ENCODE measurements at places on chromosomes 3 and 15. TPM values are rescaled to one million over a fixed set of nuclear protein-coding genes. Genes with fewer than 3 reads are reported as not detected.

DNA sequence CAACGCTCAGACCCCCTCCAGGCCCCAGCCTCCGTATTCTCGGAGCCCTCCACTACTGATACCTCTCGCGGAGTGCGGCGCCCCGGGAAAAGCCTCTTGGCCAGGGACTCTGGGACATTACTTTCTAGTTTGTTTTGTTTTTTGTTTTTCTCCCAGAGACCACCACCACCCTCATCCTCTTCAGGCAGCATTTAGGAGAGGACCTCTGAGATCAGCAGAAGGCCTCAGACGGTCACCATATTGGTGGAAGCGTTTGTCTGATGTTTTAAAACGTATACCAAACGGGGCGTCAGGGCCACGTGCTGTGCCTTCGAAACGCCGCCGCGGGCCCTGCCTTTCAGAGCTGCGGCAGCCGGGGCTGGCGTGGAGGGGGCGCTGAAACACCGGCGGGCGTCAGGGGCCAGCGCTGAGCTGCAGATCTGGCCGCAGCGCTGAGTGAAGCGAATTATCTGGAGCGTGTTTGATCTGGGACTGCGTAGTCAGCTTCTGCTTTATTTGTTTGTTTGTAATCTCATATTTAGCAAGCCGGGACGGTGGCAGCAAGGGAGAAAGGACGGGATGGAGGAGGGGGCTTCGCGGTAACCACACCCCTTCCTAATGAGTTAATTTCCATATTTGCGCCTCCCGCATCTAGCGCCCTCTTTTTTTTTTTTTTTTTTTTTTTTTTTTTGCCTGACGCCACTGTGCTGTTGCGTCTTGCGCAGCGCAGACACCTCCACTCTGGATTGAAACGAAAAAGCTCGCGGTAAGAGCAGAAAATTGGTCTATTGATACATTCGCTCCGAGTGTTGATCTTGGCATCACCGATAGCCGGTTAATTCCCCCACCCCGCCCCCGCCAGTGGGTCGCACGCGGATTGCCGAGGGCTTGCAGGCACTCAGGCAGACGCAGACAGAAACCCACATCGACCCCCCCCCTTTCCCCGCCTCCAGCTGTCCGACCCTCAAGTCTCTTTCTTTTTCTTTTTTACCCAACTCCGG is 14.9 kb downstream of the SOX2 start:
- no peak overlapping the region for H3K4me3 ChIP-seq
- H3K36me3 ChIP-seq: no peaks in the 10 kb centered on the region
- no peak for DNase-seq

DNA sequence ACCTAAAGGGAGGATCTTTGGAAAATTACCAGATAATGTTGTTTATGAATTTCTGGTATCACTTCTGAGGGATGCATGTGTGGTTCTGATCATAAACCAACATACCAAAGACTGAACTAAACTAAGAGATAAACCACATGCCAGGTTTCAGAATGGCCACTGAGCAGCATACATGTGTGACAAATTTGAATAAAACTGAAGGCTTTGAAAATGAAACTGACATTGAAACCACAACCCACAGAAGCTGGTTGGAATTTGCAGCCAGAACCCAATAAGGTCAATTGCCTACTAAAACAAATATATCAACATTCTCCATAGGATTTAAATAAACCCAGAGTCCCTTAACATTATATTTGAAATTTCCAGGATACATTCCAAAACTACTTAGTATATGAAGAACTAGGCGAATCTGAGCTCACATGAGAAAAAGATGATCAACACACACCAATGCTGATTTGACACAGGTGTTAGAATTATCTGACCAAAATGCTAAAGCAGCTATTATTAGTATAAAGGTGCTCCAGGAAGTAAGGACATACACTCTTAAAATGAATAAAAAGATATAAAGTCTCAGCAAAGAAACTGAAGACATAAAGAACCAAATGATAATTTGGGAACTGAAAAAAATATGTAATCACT is 125.0 kb downstream of the ZNF280D start:
- no peak overlapping the region for H3K27ac ChIP-seq
- no peak overlapping the region for H3K4me3 ChIP-seq
- H3K27me3 ChIP-seq: no peaks in the 10 kb centered on the region
- H3K4me1 ChIP-seq: no peaks in the 10 kb centered on the region

DNA sequence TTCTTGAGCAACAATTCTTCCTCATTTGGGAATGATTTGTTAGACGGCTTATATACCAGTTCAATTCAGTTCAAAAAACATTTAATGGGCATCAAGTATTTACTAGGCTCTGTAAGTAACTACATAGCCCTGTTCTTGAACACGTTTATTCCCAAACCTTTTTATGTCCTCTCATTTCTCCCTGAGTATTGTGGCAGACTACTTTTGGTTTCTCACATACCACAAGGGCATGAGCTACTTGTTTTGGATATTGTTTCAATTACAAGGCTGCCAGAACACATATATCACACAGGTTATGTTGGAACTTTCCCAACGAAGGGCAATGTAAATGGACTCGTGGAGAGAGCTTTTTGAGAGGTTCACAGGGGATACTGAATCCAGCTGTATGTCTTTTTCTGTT is 363.8 kb upstream of the NAALADL2 start:
- DNase-seq: no peak
- peaks cover 3% of the 10 kb centered on the region for H3K4me1 ChIP-seq
- H3K27me3 ChIP-seq: no peaks in the 10 kb centered on the region

DNA sequence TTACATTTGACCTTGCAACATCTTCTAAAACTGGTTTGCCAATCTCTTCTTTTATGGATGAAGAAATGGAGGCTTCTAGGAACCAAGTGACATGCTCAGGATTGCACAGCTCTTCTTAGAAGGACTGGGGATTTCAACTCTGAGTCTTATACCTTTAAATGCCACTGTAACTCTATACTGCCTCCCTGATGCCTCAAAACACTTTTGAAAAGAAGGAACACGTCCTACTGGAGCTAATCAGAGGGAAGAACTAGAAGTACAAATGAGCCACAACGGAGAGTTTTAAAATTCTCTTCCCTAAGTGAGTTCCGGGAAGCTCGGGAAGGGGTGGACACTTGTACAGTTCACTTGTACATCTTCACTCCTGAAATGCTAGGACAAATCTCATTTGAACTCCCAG is 949 bp upstream of the MITF start:
- peaks cover 6% of the 10 kb centered on the region for H3K27me3 ChIP-seq
- H3K4me3 ChIP-seq: peak overlapping the region; percentile 63
- peaks cover 19% of the 10 kb centered on the region for H3K4me1 ChIP-seq
- H3K27ac ChIP-seq: no peak overlapping the region

DNA sequence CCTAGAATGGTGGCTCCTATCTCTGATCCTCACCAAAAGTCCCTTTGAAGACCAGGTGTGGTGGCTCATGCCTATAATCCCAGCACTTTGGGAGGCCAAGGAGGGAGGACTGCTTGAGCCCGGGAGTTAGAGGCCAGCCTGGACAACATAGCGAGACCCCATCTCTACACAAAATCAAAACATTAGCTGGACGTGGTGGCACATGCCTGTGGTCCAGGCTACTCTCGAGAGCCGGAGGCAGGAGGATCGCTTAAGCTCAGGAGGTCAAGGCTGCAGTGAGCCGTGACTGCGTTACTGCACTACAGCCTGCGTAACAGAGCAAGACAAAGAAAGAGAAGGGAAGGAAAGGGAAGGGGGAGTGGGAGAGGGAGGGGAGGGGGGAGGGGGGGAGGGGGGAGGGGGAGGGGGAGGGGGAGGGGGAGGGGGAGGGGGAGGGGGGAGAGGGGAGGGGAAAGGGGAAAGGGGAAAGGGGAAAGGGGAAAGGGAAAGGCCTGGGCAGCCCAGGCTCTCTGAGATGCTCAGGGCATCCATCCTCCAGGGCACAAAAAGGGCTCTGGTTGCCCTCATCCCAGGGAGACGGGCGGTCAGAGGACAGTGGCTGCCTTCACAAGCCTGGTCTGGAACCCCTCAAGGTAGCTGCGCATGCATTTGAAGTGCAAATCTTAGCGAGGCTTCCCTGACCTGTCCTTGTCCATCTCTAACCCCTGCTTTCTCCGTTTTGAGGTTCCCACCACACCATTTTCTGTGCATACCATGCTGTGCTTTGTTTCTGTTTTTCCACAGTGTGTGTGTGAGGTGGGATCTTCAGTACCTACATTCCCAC is 76.1 kb downstream of the LDHAL6B start:
- H3K4me3 ChIP-seq: no peak overlapping the region
- no peak for DNase-seq
- no peak overlapping the region for H3K27ac ChIP-seq

GRCh38 chr3:66150977-66151376 is 69.8 kb upstream of the SLC25A26 start:
- H3K4me1 ChIP-seq: no peaks in the 10 kb centered on the region
- DNase-seq: no peak
- no peak overlapping the region for H3K4me3 ChIP-seq
- H3K27ac ChIP-seq: no peak overlapping the region

Gene CCR3
- total RNA-seq: not detected

DNA sequence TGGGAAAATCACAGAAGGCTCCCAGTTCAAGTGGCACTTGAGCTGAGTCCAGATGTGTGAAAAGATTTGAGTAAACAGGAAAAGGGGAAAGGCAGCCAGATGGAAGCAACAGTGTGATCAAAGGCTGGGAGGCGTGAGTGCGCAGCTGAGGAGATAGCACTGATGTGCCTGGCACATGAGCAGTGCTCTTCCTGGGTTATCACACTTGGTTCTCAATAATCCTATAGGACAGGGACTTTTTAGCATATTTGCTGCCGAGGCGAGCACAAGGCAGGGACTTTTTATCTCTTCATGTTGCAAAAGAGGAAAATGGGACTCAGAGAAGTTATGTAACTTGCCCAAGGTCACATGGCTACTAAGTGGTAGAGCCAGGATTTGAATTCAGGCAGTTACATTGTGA is 39.6 kb downstream of the CORO2B start:
- no peaks in the 10 kb centered on the region for H3K36me3 ChIP-seq
- DNase-seq: peak; percentile 43
- no peaks in the 10 kb centered on the region for H3K27me3 ChIP-seq

- no peak for DNase-seq
- H3K4me1 ChIP-seq: no peaks in the 10 kb centered on the region
- H3K27ac ChIP-seq: no peak overlapping the region
- peaks cover 8% of the 10 kb centered on the region for H3K27me3 ChIP-seq
These were observed 25.6 kb downstream of the CPNE4 start for GRCh38 chr3:132009241-132009640.

Gene PRSS50
- not detected for total RNA-seq

DNA sequence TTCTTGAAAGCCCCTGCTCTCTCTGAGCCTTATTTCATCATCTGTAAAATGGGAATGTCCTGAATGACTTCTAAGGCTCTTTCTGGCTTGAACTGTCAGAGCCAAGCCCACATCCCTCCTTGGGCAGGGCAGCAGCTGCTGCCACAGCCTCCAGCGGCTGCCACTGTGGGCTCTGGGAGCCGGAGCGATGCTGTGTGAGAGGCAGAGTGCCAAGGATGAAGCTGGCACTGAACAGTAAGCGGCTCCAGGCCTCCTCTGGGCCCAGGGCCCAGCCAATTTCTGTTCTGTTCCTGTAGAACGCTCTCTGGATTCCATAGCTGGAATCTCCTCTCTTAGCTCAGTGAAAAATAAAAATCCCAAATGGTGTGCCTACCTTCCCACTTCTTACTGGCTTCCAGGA is 4.4 kb downstream of the CPLX3 start:
- DNase-seq: no peak
- no peak overlapping the region for H3K4me3 ChIP-seq
- peaks cover 17% of the 10 kb centered on the region for H3K27me3 ChIP-seq
- no peaks in the 10 kb centered on the region for H3K36me3 ChIP-seq

Gene GLDN
- not detected for total RNA-seq

DNA sequence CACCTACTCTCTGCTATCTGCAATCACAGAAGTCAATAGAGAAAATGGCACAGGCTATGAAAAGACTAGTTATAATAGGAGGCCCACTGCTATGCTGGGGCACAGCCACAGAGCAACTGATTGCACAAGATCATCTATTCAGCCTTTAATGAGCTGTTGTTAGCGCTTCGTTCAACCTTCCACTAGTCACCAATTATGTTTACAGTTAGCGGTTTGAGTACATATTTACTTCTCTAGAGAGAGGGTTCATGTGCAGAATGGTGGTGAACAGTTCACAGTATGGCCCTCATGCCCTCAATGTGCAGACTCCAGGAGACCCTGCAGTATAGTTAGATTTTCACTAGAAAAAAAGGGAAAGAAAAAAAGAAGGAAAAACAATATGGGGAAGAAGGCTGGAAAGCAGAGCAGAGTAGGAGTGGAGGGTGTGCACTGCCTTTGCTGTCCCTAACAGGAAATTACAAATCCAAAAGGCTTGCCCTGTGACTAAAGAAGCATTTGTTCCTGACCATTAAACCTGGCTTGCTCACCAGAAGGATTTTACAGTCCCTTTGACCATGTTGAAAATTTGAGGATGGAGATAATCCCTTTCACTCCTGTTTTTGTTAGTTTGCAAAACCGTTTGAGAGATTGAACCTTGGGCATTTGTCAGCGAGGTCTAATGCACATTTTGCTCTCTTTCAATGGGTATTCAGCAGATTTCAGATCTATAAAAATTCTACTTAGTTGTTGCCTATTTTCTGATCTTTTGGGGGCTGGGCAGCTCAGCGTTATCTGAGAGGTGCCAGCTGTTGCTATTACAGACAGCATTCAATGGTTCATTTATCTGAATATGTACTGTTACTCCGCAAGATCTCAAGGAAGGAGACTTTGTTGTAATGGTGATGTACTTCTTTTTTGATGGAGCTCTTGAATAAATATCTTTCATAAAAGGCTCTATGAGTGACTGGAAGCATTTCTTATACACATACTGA is 296.1 kb downstream of the LSAMP start:
- no peak overlapping the region for H3K4me3 ChIP-seq
- H3K4me1 ChIP-seq: no peaks in the 10 kb centered on the region
- no peak for DNase-seq
- no peaks in the 10 kb centered on the region for H3K36me3 ChIP-seq
- no peak overlapping the region for H3K27ac ChIP-seq

Gene GRAMD2A
- 0.29 TPM for total RNA-seq
